ENCODE measurements at places on chromosomes 5 and 9. TPM values are rescaled to one million over a fixed set of nuclear protein-coding genes. Genes with fewer than 3 reads are reported as not detected.

The RNF183 gene
- total RNA-seq: 0.44 TPM

The PTGER4 gene
- 5.6 TPM for total RNA-seq

The WDR31 gene
- total RNA-seq: 5.1 TPM

- peaks cover 17% of the 10 kb centered on the region for H3K4me1 ChIP-seq
- no peak overlapping the region for H3K4me3 ChIP-seq
- no peaks in the 10 kb centered on the region for H3K27me3 ChIP-seq
- no peaks in the 10 kb centered on the region for H3K36me3 ChIP-seq
- H3K27ac ChIP-seq: no peak overlapping the region
- DNase-seq: no peak
Observed at GRCh38 chr5:91132550-91132949, 250.6 kb downstream of the ARRDC3 start.

The FBP2 gene
- not detected for total RNA-seq

DNA sequence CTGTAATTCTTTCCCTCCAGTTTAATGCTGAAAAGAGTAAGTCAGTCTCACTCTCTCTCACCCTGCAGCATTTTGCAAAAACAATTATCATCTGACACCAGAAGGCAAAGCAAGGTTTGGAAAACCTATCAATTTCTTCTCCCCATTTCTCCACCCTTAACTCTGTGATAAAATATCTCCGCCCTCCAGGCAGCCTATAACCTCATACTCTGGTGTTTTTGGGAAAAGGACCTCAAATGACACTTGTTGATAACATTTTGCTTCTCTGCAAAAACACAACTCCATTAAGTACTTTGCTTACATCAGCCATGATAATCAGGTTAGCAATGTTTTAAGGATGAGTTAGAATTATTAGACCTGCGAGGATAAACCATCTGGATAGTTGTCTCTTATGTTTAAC lies 2.3 kb downstream of the ANKH start:
- H3K27me3 ChIP-seq: peaks cover 24% of the 10 kb centered on the region
- DNase-seq: no peak
- H3K4me1 ChIP-seq: peaks cover 11% of the 10 kb centered on the region
- H3K27ac ChIP-seq: no peak overlapping the region
- no peaks in the 10 kb centered on the region for H3K36me3 ChIP-seq
- H3K4me3 ChIP-seq: no peak overlapping the region

GRCh38 chr5:171462136-171462927 lies 42.9 kb downstream of the FGF18 start:
- no peaks in the 10 kb centered on the region for H3K4me1 ChIP-seq
- no peaks in the 10 kb centered on the region for H3K36me3 ChIP-seq
- H3K27me3 ChIP-seq: peaks cover 22% of the 10 kb centered on the region
- no peak overlapping the region for H3K27ac ChIP-seq
- H3K4me3 ChIP-seq: no peak overlapping the region
